ENCODE measurements at places on chromosomes 6 and 20. TPM values are rescaled to one million over a fixed set of nuclear protein-coding genes. Genes with fewer than 3 reads are reported as not detected.

- no peaks in the 10 kb centered on the region for H3K27me3 ChIP-seq
- H3K27ac ChIP-seq = no peak overlapping the region
- no peak for DNase-seq
- no peaks in the 10 kb centered on the region for H3K4me1 ChIP-seq
- no peaks in the 10 kb centered on the region for H3K36me3 ChIP-seq
- H3K4me3 ChIP-seq = no peak overlapping the region
Observed at GRCh38 chr20:16407251-16408067, 165.8 kb downstream of the KIF16B start.

DNA sequence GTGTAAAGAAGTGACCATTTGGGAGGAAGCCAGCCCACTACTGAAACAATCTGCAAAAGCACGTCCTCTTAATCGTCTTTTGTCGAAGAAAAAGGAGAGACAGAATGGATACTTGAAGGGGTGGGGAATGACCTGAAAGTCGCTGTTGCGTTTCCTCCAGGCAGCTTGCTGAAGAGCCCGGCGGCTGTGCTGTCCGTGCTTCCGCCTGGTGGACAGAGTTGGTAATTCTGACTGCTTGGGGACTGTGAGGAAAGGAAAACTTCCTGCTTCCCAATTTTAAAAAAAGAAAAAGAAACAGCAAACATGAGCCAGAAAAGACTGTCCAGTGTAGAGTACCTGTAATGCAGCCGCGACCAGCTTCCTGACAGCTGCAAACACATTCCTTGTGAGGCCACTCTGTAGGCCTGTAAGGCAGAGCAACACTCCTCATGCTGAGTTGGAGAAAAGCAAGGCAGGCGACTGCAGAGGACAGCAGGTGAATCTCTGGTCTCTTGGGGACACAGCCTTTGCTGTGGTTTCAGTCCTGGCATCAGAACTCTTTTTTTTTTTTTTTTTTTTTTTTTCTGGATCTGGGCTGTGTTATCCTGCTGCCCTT is 251.1 kb upstream of the TBX18 start:
- no peak overlapping the region for H3K27ac ChIP-seq
- no peaks in the 10 kb centered on the region for H3K27me3 ChIP-seq
- no peaks in the 10 kb centered on the region for H3K4me1 ChIP-seq
- H3K4me3 ChIP-seq = no peak overlapping the region
- H3K36me3 ChIP-seq = no peaks in the 10 kb centered on the region

DNA sequence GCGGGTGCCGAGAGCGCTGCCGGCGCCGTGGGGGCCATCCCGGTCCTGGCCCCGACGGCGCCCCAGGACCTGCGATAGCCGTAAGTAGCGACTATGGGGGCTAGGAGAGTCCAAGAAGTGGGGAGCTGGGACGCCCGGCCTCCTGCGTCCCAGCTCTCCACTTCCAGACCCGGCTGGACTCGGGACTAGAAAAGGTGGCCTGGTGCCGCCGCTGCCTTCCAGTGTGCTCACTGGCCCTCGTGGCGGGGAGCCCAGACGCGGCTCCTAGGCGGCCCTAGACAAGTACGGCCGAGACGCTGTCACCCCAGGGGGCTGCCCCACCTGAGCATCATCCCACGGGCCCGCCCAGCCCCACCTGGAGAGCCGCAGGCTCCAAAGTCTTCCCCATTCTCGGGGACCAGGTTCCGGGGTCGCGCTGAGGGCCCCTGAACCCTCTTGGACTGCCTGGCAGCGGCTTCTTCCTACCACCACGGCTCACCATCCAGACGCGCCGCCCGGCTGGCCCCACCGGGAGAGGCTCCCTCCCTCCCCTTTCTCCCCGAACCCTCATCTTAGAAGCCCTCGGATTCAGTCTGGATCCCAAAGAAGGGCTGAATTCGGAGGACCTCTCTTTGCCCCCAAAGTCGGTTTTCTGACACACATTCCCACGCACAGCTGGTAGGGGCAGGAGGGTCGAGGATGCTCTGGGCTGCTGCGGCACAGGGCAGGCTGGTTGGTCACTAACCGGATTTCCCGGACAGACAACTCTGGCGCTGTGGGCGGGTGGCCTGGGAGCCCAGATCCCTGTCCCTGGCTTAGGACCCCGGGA is 870 bp upstream of the MDFI start:
- DNase-seq = no peak
- H3K27me3 ChIP-seq = peaks cover 32% of the 10 kb centered on the region
- H3K36me3 ChIP-seq = no peaks in the 10 kb centered on the region
- H3K4me1 ChIP-seq = peaks cover 3% of the 10 kb centered on the region

Gene VSX1
- not detected for total RNA-seq

Gene DSP
- 201 TPM for total RNA-seq
